ENCODE measurements at places on chromosomes 3 and 15.

DNA sequence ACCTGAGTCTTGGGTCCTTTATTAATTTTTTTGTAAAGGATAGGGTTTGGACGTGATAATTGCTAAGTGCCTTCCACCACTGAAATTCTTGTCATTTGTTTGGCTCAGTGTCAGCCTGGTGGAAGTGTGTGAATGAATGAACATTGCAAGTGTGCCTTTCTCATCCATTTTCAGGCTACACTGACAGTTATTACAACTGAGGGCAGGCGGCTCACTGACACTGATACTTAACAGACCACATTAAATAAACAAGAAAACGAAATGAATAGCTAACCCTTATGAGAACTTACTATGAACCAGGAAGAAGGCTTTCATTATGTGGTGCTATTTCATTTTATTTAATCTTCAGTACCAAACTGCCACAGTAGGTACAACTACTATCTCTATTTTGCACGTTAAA lies 188.8 kb upstream of the CRBN start:
- DNase-seq = no peak

DNA sequence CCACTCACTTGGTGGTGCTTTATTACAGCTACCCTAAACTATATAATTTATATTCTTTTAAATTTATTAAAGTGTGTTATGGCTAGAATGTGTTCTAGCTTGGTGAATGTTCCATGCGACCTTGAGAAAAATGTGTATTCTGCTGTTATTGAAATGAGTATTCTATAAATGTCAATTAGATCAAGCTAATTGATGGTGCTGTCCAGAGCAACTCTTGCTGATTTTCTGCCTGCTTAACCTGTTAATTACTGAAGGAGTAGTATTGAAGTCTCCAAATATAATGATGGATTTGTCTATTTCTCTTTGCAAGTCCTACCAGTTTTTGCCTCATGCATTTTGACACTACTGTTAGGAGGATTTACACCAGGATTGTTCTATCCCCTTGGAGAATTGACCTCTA lies 3.2 kb upstream of the TEX9 start:
- no peak for DNase-seq

DNA sequence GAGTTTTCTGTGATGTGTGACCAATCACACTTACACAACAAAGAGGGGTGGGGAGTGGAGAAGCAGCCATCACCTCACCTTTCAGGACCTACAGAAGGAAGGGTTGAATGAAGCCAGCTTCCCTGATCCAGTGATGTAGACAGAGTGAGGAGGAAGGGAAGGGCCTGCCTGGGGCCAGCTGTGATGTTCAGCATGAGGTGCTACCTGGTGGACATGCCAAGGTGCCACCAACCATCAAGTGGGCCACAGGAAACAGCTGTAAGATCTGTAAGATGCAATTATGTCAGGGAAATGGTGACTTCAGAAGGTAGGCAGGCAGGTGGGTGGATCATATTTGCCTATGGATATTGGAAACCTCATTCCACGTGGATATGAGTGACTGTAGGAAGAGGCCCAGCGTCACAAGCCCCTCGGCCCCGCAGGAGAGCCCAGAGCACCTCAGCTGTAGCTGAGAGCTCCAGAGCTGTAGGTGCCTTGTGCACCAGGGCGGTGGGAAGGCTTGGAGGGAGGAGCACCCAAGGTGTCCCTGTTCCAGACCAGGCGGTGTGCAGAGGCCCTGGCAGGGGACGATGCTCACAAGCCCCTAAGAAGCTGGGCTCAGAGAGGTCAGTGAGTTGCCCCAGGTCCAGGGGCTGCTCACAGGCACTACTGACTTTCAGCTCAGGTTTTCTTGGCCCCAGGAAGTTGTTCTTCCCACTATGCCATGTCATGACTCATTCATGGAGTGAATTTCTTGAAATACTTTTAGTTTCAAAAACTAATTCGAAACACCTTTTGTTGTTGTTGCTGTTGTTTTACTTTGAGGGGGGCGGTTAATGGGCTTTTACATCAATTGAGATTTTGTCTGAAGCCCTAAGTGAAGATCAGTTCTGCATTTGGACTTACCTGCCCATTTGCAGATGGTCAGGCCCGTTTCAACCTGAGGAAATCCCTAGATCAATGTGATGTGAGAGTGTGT lies 94.2 kb upstream of the ALDH1A3 start:
- DNase-seq = no peak

- no peak for DNase-seq
Measured at GRCh38 chr15:88454236-88454635, 13.0 kb downstream of the MRPL46 start.

- DNase-seq = no peak
Measured at GRCh38 chr3:197368330-197368729, 69.9 kb upstream of the DLG1 start.

DNA sequence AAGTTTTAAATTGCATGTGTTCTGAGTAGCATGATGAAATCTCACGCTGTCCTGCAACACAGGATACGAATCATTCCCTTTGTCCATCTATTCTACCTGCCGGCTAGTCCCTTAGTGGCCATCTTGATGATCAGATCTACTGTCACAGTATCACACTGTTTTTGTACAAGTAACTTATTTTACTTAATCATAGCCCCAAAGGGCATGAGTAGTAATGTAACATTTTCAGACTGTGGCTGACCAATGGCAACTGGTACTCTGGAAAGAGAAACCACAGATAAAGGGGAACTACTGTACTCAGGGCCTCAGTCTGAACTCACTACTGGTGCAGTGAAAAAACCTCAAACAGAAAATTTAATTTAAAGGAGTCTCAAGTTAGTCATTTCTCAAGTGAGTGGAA lies 127.3 kb upstream of the MRPL3 start:
- no peak for DNase-seq

DNA sequence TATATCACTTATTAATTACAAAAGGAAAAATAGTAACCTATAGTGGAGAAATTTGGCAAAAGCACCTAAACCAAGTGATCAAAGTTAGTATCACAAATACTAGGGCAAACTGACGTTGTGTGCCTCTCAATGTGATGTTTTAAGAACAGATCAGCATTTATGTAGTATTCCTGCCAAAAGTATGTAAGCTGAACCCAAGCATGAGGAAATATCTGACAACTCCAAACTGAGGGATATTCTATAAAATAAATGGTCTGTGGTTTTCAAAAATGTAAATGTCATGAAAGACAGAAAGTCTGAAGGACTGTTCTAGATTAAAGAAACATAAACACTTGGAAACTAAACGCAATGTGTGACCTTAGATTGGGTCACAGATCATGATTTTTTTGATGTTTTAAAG lies 34.3 kb upstream of the PIK3CA start:
- DNase-seq = no peak

- DNase-seq = no peak
Measured at GRCh38 chr3:123751433-123751832, 132.7 kb downstream of the MYLK start.

- no peak for DNase-seq
Measured at GRCh38 chr3:28840976-28841376, 439.9 kb upstream of the RBMS3 start.

GRCh38 chr15:52730173-52730572 lies 51.0 kb upstream of the ATOSA start:
- no peak for DNase-seq

Data from NCI-H146 (cell line).